GM12865 (cell line): ENCODE measurements at places on chromosomes 3 and 15.

GRCh38 chr3:27125821-27126501, 243.2 kb downstream of the NEK10 start:
- no peak for DNase-seq

DNA sequence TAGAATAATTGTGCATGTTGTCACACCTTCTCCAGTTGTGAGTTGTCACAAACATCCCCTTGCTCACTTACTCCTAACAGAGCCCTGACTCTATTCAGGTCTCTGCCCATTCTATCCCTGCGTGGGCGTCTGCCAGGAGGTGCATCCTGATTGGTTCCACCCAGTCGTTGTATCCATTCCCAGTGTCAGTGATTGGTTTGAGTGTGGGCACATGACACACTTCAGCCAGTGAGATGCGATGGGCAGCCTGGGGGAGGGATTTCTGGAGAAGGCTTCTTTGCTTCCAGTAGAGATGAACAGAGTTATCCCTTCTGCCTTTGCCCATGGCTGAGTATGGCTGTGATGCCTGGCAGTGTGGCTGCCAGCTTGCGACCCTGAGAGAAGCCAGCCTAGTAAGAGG, 18.7 kb downstream of the PXYLP1 start:
- DNase-seq: no peak

DNA sequence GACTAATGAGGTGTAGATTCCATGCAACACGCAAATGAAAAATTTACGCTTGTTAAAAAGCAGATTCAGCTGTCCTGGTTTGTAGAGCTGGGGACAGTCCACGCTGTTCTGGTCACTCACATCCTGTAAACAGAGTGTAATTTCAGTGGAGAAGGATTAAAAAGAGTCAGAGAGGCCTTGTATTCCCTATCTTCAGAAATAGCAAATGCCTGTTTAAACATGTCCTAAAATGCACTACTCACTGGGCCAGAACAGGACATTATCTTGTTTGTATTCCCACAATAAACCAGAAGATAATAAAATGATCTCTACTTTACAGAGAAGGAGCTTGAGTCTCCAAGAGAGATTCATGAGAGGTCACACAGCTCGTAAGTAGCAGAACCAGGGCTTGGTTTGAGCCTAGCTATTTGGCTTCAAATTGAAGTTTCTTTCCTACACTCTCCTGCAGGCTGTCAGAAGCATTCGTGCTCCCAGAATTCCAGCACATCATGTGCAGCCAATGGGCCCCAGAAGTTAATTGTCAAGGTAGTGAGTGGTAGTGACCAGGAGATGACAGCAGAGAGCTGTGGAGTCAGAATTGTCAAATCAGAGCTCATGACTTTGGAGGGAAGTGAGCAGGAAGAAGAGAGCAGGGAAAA, 242.5 kb downstream of the ATP8B4 start:
- DNase-seq: no peak

DNA sequence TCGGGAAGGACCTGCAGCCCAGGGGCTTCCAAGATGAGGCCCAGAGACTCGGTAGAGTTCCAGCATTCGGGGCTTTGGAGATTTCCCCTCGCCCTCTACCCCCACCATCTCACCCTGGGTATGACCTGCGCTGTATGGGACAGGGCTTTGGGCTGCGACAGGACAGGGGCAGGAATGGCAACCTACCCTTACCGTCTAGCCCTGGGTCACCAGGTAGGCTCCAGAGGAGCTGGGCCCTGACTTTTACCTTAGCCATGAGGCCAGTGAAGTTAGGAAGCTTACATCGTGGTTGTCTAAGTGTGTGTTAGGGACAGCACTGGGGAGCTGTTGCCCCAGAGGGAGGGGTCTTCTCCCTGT, 683 bp downstream of the PPM1M start:
- no peak for DNase-seq

DNA sequence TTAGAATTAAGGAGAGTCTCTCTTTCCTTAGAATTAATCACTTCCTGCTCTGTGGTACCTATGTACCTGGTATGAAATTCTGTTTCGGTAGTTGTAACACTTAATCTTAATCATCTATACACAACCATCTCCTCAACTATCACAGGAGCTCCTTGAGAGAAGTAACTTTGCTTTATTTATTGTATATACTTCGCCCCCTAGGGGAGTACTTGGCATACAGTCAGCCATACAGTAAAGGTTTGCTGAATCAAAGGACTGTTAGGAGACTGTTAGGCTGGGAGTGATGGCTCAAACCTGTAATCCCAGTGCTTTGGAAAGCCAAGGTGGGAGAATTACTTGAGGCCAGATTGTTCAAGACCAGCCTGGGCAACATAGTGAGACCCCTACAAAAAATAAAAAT, 44.7 kb downstream of the RORA start:
- peak; percentile 6 for DNase-seq

GRCh38 chr3:64494526-64494925, 193.3 kb downstream of the ADAMTS9 start:
- DNase-seq: no peak

- peak; percentile 58 for DNase-seq
Measured at GRCh38 chr3:52471371-52472238, 16.2 kb downstream of the NISCH start.

DNA sequence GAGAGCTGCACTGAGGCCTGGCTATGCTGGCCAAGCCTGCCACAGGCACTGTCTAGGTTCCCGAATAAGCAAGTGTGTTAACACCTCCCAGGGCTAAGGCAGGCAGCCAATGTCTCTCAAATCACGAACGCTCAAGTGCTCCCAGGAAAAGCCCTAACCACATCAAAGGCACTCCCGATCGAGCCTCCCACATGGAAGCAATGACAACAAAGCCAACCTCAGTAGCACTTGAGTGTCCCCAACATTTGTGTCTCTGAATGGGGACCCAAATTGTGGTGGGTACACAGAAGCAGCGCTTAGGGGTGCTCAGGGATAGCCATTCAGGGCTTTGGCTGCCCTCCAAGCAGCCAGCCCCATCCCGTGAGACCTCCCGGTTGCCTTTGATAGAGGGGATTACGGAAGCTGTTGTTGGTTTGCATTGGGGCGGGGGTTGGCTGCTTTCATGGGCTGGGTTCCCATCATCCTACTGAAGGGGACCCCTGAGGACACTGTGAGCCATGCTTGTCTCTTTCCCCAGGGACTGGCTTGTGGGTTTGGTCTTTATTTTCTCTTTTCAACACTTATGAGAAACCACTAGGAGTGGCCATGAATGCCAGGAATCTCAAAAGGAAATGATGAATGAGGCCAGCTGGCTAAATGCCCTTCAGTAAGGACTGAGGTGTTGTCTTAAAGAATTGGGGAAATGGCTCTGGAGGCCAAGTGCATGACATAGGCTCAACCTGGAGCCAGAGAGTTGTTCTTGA, 234.1 kb upstream of the FEZF2 start:
- DNase-seq: no peak

DNA sequence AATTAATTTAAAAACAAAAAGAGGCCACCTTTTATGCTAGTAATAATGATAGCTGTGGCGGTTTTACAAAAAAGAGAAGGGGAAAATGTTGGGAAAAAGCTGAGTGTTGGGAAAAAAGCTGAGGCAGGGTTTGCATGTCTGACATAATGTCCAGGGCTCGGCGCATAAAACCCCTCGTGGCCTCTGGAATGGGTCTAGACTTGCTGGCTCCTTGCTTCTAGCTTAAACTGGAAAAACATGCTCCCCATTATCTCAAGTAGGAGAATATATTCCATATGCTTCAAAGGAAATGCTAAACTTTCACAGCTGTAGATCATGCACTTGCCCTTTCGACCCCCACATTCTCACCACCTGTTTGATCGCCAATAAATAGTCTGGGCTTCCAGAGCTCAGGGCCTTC, 53.0 kb downstream of the CYP19A1 start:
- no peak for DNase-seq

- DNase-seq: no peak
Measured at GRCh38 chr15:39188930-39189329, 391.9 kb upstream of the THBS1 start.

DNA sequence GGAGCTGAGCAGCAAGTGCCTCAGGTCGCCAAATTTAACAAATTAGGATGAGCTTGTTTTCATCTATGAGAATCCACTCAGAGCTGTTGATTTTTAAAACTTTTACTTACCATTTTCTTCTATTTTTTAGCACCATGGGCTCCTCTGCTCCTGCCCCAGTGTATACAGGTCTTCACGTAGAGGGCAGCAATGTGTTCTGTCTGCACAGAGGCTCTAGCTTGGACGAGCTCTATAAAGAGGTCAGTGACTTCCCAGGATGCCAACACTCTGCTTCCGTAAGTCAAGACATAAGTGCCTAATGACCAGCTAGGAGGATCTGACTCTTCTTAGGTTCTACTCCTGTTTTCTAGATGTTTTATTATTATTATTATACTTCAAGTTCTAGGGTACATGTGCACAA, 41.2 kb upstream of the CNOT10 start:
- no peak for DNase-seq

DNA sequence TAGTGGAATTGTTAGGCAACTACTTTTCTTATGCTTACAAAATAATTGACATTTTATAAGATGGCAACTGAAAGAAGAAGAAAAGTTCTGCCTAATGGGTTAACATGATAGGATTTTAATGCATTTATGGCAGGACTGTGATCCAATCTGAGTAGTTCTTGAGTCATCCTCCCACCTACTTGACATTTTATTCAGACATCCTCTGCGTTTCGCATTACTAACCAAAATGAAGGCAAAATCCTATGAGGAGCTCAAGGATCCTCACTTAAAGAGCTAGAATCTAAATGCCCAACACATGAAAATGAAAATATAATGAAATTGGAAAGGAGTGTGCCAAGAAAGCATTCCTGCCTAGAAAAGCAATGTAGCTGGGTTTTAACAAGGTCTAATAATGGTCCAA, 581.1 kb upstream of the SEMA6D start:
- no peak for DNase-seq

DNA sequence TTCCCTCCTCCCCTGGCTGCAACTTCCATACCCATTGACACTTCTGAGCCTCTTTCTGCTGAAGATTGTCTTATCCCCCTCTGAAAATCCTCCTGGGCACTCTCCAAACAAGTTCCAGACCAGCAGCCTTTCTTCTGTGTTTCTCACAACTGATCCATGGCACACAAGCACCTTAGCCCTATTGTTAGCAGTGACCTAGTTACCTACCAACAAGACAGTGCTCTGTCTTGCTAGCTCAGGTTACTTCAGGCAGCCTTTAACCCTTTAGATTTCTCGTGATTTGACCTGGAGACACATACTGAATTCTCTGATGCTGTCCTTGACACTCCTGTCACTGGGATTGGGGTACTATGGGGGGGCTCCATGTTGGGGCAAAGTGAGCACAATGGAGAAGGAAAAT, 82.1 kb downstream of the GTF2E1 start:
- DNase-seq: no peak

DNA sequence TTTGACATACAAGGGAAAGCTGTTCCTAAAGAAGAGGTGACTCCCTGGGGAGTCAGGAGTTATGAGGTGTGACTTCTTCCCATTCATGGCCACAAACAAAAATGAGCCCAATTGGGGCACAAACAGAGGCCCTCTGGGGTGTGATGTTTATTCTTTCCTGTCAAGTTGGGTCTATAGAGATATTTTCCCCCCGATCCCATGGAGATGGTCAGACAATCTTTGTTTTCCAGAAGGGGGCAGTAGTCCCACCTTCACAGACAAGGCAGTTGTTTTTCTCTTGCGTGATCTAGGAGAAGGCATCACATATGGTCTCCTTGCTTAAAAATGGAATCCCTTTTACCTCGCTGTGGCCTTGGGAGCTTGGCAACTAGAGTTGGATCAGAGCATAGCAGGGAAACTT, 110.3 kb downstream of the MFSD1 start:
- DNase-seq: no peak

- no peak for DNase-seq
Measured at GRCh38 chr3:15959434-15959811, 161.6 kb upstream of the ANKRD28 start.

DNA sequence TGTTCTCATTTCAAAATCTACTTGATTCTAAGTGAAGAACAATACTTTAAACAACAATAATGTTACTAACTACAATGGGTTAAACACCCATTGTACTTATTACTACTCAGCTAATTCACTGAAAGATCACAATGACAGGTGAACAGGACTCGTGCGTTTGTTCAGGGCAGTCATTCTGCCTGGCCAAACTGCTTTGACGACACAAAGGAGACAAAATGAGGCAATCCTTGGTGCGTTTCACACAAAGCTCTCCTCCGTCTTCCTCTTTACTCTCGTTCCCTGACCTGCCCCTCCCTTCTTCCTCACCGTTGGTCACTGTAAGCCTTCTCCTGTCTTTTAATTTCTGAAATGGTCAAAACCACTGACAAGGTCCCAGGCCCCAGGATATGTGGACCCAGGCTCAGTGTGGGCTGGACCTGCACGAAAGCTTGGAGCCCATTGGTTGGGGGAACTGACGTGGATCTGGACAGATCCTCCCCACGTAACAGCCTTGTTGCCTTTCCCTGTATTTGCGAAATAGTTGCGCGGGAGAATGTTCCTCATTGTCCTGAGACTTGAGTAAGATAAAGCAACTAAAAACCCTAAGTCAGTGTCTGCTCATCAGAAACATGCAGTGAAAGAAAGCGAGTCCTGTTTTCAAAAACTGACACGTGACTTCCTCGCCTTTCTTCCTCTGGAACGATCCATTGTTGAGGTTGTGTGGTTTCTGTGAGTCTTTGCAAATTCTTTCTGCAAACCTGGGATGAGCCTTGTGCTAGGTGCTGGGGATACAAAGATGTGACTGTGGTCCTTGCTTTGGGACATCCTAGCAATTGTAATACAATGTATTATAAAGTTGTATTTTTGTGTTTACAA, 147.1 kb upstream of the RGMA start:
- DNase-seq: no peak

- no peak for DNase-seq
Measured at GRCh38 chr15:50144341-50145120, 25.5 kb upstream of the ATP8B4 start.

GRCh38 chr3:190989218-190989617, 126.7 kb upstream of the GMNC start:
- no peak for DNase-seq

DNA sequence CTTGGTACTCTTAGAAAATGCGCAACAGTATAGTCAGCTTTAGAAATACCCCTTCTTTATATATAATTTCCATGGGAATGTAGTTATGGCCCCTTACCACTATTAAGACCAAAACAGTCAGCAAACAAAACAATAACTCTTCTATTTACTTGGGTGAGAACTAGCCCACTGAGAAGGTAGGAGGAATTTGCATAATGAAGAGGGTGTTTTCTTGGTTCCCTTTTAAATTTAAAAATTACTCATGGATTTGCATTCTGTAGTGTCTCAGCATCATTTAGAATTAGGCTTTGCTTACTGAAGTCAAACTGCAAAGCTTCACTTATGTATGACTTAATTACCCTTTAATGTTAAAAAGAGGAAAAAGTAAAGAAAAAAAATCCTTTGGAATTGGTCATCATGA, 350.8 kb downstream of the PTPRG start:
- peak; percentile 7 for DNase-seq

GRCh38 chr3:4829031-4829394, 150.2 kb upstream of the BHLHE40 start:
- peak; percentile 64 for DNase-seq

- DNase-seq: peak; percentile 61
Measured at GRCh38 chr15:95669146-95669922, 661.2 kb upstream of the NR2F2 start.
